ENCODE measurements at places on chromosomes 11 and 22.

DNA sequence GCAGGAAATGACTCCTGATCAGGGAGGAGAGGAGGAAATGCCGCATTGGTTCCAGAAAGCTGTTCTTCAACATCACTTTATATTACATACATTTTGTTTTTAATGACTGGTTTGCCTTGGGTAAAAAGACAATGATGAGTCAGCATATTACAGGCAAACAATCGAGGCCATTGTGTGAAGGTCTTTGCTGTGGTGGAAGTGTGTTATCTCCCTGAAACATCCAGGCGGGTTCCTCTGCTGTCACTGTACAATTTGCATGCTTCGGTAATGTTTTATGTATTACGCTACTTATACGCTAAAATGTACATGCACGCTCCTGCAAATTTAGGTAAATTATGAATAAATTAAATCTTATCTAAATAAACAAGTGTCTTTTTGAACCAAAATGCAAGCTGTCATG, 161.1 kb downstream of the KIRREL3 start:
- DNase-seq = no peak

- peak; percentile 62 for DNase-seq
Observed at GRCh38 chr22:29737251-29738117, 17.7 kb downstream of the CABP7 start.

GRCh38 chr11:55942785-55943392, 6.7 kb upstream of the OR5I1 start:
- peak; percentile 46 for DNase-seq

DNA sequence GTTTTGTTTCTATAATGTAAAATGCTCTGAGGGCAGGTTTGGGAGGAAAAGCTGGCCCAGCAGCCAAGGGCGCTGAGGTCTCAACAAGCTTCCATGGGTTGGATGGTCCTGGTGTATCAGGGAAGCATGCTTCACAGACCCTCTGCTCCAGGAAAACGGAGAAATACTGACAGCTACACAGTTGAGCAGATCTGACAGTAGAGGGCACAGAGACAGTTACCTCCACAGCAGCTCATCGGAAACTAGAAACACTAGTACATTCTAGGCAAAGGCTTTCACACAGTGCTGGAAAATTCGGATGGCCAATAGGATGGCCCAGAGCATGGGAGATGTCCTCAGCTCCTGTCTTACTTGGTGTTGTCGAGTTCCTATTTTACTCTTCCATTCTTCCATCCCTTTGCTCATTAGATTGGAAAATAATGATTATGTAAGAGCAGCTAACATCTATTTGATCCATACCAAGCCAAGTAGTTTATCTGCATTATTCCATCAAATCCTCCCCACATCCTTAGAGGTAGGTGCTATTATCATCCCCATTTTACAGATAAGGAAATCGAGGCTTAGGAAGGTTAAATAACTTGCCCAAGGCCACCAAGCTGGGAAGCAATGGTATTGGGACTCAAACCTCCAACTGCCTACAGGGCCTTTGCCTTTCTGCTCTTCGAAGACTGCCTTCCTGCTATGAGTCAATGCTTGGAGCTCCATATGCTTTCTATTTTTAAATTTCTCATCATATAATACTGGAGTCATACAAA, 28.3 kb downstream of the LMO2 start:
- DNase-seq = no peak

DNA sequence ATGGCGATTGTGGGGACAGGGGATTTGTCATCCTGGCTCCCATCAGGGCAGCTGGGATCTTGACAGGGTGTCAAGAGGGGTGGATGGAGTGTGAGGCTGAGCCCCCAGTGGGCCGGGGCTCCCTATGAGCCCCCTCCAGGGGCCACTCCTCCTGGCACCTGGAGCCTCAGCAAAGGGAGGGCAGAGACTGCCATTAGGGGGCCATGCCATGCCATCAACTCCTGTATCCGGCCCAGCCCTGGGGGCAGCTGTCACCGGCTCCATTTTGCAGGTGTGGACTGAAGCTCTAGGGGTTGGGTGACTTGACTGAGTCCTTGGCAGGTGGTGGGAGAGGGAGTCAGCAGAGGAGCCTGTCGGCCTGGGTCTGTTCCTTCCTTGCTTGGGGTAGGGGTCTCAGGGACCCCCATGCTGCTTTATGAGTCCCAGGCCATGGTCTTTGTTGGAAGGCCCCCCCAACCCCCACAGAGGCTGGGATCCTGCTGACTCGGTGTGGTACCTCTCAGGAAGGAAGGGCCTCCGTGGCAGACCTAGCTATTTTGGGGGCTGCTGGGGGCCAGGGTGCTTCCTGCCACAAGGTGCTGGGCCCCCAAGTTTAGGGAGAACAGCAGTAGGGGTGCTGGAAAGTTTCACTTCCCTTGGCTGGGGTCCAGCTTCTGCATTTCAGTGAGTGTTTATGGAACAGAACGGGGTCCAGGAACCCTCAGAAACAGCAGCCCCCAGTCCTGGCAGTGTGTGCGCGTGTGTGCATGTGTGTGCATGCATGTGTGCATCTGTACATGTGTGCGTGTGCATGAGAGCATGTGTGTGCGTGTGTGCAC, 1.5 kb downstream of the ACY3 start:
- DNase-seq = no peak

DNA sequence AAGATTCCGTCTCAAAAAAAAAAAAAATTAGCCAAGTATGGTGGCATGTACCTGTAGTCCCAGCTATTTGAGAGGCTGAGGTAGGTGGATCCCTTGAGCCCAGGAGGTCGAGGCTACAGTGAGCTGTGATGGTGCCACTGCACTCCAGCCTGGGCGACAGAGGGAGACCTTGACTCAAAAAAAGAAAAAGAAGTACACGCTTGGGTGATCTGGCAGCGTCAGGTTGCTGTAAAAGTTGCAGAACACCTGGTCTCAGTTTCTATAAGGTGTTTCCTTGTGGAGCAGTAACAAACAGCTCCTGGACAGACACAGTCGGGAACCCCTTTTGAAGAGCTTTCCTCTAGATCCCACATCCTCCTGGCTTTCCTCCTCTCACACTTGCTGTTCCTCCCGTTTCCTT, 45.8 kb downstream of the SCGB1A1 start:
- DNase-seq = no peak

- no peak for DNase-seq
Observed at GRCh38 chr22:40782521-40782920, 36.6 kb downstream of the SLC25A17 start.

DNA sequence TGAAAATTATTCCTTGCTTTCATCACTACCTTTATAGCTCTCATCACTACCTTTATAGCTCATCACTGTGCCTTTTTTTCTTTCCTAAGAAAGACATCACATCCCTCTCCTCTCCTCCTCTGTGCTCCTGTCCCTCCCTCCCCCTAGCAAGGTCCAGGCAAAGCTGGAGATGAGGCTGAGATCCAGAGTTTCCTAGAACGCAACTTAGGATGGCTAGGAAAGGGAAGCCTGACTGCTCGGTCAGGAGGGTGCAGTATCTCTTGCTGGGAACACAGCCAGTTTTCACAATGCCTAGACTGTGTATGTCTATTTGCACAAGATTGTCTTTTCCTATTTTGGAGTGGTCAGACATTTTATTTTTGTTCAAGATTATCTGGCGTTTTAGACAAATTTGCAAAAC, 24.7 kb downstream of the TUB start:
- DNase-seq = peak; percentile 40

GRCh38 chr11:84105148-84105547, 819.0 kb upstream of the CCDC90B start:
- no peak for DNase-seq

DNA sequence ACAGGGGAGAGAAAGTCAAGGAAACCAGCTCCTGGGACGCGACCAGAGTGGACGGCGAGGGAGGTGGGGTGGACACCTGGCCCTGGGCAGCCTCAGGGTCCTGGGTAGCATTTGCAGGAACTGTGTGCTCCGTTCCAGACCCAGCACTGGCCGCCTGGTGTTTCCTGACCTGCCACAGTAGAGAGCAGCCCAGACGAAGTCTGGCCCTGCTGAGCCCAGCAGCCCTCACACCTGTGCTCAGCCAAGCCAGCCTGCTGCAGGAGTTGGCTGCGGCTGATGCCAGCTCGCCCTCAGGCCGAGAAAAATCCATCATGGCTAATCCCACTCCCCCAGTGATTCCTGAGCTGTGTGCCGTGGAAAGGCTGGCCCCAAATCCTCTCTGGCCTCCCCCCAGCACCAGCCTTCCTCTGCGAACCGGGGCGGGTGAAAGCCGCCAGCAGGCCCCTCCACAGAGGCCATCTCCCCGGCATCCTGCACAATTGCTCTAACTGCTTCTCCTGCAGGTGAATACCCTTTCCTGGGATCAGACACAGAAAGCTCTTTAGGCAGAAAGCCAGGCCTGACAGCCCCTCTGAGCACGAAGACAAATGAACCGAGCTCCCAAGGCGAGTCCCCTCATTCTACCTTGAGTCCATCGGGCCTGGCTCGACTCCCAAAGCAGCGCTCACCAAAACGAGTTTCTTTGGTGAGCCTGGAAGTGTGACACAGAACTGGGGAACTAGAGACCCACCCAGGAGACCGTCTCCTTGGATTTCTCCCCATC, 88.6 kb downstream of the RTL6 start:
- DNase-seq = no peak

DNA sequence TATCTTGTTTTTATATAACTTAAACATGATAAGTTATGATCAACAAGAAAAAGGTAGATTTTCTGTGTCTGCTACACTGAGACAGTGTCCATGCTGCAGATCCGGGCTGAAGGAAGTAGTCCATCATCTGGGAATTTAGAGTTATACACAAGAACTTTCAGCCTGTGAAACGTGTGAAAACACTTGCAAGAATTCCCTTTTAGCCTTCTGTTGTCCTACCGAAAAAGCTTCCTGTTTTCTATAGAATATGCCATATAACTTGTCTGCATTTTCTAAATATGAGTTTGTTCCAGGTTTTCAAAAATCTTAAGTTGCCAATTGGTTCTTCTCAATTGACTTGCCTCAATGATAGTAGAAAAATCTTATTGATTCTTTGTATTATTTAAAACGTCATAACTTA, 64.4 kb upstream of the MYO18B start:
- DNase-seq = no peak

DNA sequence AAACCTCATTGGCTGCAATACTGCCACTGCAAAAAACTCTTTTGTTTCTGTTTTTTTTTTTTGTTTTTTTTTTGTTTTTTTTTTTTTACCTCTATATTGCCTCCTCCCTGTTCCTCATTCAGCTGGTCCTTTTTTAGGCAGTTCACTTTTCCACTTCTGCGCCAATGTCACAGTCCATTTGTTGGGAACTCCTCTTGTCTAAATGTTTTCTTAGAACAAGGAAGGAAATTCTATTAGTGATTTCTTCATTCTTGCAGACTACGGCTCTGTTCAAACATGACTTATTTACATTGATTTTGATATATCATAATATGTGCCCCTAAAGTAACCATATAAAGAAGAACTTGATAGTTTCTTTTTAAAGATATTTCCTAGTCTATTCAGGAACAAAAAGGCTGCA, 2.9 kb downstream of the FAM118B start:
- DNase-seq = no peak

GRCh38 chr11:130188585-130189347, 29.2 kb downstream of the ST14 start:
- DNase-seq = no peak

GRCh38 chr11:78010304-78010703, 12.8 kb downstream of the KCTD14 start:
- DNase-seq = no peak

DNA sequence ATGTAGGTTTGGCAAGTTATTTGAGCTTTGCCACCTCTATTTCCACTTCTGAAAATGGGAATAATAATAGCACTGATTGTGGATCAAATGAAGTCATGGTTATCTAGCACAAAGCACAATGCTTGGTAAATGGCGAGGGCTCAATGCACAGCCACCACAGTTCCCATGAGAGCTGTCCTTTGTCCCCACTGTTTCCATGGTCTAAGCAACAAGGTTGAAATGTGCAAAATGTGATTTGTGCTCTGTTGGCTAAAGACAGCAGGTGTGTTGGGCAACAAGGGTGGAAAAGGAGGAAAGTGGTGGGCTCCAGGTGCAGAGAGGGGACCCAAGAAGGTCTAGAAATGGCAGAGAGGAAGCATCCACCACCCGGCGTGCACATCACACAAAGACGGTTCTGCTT, 200.5 kb downstream of the TRIM29 start:
- no peak for DNase-seq

- DNase-seq = no peak
Observed at GRCh38 chr11:65864706-65865471, 4.7 kb downstream of the MUS81 start.

DNA sequence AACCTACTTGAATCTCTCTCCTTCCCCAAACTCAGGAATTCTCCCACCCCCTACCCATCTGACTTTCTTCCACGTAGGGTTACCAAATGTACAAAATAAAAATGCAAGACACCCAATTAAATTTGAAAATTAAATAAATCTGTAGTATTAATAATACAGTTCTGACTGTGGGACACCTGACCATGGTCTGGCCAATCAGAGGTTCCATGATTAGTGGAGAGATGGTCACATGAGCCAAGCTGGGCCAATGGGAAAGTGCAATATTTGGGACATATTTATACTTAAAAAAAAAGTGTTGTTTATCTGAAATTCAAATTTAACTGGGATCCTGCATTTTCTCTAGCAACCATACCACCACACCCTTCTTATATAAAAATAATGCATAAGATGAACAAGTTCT, 29.8 kb upstream of the ASPHD2 start:
- DNase-seq = no peak

DNA sequence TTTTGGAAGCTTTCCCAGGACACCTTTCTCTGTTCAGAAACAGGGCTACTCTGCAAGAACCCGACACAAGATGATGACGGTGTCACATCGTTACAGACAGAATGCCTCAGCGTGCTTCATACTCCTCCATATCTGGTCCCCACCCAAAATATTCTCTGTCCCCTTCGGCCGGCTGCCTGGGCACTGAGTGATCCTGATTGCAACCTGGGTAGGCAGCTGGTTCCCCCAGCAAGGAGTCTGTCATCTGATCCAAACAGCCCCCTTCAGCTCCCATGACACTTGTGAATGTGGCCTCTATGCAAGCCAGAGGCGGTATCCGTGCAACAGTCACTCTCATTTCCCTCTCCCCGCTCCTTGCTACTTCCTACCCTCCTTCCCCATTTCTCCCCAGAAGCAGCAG, 431.7 kb upstream of the B3GAT1 start:
- DNase-seq = no peak

- DNase-seq = no peak
Observed at GRCh38 chr22:33722816-33723215, 197.5 kb downstream of the LARGE1 start.

All from lung (tissue), 17 donors.